CD4-positive, alpha-beta T cell treated with Interleukin-10 for 1 hour (primary cell): ENCODE measurements at places on chromosomes 7 and 10.

GRCh38 chr7:27547401-27547800 is 115.3 kb downstream of the HIBADH start:
- DNase-seq = no peak

- DNase-seq = no peak
Observed at GRCh38 chr7:16063716-16064675, 357.3 kb downstream of the CRPPA start.

GRCh38 chr10:35568483-35569015 is 36.6 kb upstream of the GJD4 start:
- DNase-seq = no peak

- DNase-seq = no peak
Observed at GRCh38 chr7:55595511-55595910, 23.2 kb upstream of the VOPP1 start.

- DNase-seq = no peak
Observed at GRCh38 chr7:38548605-38549004, 82.6 kb downstream of the AMPH start.

GRCh38 chr7:101880282-101881054 is 63.0 kb downstream of the CUX1 start:
- no peak for DNase-seq
